Fibroblast of lung (primary cell): ENCODE measurements at places on chromosomes 13 and 19. TPM values are rescaled to one million over a fixed set of nuclear protein-coding genes. Genes with fewer than 3 reads are reported as not detected.

The ALKBH7 gene
- 26.5 and 28.9 TPM in 2 replicates for total RNA-seq

The PCDH8 gene
- total RNA-seq, result not detected in 2 replicates

The ZNF71 gene
- 7.7 and 9.2 TPM in 2 replicates for total RNA-seq

The SGCG gene
- 1.5 and 8.5 TPM in 2 replicates for total RNA-seq

The ZNF575 gene
- total RNA-seq, result 0.26 and 0.33 TPM in 2 replicates
